C1 segment of cervical spinal cord (tissue), 14 donors: ENCODE measurements at places on chromosomes 13 and 19.

- no peak for DNase-seq
These were observed 17.1 kb upstream of the PSMC4 start for GRCh38 chr19:39953915-39954314.

GRCh38 chr13:114225610-114226009, 9.1 kb upstream of the CDC16 start:
- DNase-seq = no peak

DNA sequence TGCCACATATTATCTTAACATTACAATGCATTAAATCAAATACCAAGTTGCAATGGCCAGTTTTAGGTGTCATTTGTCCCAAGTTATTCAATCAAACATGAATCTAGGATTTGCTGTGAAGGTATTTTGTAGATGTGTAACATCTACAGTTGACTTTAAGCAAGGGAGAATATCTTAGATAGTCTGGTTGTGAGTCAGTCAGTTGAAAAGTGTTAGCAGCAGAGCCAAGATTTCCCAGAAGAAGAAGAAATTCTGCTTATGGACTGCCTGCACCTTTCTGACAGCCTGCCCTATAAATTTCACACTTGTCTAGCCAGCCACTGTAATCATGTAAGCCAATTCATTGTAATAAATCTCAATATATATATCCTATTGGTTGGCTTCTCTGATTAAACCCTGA, 41.3 kb upstream of the INTS6 start:
- DNase-seq = no peak

- DNase-seq = no peak
These were observed 1.1 kb upstream of the NDFIP2 start for GRCh38 chr13:79479882-79480281.

GRCh38 chr13:91165758-91166157, 181.7 kb upstream of the MIR17HG start:
- no peak for DNase-seq

DNA sequence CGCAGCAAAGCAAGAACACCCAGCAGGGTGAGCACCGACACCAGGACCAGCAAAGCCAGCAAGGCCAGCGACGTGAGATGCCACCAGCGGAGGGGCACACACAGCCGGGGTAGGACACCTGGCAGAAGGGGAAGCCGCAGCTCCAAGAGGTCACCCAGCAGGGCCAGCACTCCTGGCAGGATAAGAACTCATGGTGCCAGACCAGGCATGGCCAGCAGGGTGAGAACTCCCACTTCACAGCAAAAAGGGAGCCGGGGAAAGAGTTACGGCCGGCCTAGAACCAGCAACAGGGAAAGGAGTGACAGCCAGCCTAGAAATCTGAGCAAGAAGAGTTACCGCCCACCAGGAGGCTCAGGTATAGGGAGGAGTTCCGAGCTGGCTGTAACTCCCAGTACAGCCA, 486 bp downstream of the SRRM5 start:
- no peak for DNase-seq

GRCh38 chr19:57829316-57829715, 783 bp upstream of the ZNF587B start:
- no peak for DNase-seq

GRCh38 chr13:110716247-110716515, 2.7 kb downstream of the ING1 start:
- DNase-seq = no peak

DNA sequence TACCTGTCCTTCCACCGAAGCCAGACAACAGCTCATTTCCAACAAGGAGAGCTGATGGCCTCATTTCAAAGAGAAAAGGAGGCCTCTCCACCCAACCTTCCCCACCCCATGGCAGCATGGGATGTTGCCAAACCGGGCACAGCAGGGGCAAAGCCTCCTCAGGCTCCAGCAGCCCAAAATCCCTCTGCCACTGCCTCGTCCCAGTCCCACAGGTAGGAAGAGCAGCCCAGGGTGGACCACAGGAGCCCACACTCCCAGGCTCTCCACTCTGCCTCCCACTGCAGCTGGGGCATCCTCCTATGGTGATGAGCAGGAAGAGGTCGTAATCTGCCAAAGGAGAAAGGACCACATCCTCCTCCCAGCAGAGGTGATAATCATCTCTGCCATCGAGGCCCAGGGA, 50.9 kb downstream of the PEPD start:
- no peak for DNase-seq

DNA sequence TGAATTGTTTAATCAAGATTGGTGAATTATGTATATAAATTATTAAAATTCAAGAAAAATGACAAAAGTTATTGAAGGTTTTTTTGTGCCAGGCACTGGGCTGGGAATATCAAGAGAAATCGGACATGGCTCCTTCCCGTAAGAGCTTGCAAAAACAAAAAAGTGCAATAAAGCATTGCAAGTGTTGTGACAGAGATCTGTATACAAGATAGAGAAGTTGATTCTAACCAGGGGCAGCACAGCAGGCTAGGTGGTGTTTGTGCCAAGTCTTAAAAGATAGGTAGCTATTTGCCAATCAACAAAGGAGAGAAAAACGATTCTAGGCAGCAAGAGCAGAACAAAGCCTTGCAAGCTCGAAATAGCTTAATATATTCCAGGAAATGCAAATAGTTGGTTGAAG, 123.7 kb upstream of the WASF3 start:
- DNase-seq = no peak

GRCh38 chr19:45507872-45508416, 665 bp downstream of the VASP start:
- no peak for DNase-seq
